ENCODE measurements at places on chromosomes 1 and 21. TPM values are rescaled to one million over a fixed set of nuclear protein-coding genes. Genes with fewer than 3 reads are reported as not detected.

CA6 gene
- not detected for total RNA-seq

DNA sequence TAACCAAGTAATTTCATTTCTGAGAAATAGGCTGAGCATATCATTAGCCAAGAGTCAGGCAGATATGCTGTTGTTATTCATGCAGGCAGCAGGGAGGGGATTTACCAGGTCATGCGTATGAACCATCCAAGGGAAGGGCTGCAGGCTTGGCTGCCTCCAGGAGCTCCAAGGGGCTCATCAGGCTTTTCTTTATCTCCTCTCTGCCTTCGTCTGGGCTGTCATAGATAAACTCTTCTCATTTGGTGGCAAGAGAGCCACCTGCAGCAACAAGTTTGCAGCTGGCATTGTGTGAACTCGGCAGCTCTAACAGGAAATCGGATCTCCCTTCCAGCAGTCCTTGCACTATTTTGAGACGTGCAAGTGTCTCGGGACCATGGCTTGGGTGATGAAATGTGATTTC, 7.5 kb downstream of the CCDC27 start:
- DNase-seq: no peak

DNA sequence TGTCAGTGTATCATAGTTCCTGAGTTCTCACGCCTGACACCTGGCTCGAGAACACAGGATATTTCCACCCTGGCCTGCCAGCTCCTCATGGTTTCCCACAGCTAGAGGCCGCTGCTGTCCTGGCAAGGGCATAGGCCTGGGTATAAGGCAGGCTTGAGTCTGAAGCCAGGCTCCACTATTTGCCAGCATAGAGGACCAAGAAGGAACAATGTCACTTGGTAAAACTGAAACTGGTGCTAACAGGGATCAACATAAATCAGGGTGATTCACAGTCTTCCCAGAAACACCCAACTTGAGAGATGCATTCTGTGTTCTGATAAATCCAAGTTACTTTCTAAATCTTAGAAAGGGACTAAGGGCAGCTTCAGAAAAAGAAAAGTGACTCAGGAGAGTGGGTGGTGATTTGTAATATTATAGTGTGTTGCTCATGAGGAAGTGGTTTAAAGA, 6.9 kb upstream of the S100A2 start:
- peak; percentile 88 for DNase-seq

DNA sequence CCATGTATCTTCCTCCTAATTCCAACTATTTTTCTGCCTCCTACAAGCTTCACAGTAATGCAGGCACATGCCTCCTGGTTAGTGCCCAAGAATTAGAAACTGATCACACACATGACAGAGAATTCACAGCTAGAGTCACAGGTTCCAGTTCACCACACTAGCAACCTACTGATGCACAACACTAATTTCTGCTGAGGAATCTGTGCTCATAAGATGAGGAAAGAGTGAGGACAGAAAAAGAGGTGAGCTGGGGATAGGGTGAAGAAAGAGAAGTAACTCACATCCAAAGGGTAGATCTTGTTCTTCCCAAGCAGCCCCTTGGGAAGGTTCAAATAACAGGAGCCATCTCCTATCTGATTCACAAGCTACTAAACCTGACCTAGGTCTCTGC, 61.3 kb downstream of the PUM1 start:
- DNase-seq: no peak

Measured in gastrocnemius medialis (tissue), 4 donors.